Activated T-helper 1 cell treated with anti-CD3 and anti-CD28 coated beads, Interleukin-2, amount 50 U/mL, for 16 hours (primary cell): ENCODE measurements at places on chromosomes 6 and 20.

DNA sequence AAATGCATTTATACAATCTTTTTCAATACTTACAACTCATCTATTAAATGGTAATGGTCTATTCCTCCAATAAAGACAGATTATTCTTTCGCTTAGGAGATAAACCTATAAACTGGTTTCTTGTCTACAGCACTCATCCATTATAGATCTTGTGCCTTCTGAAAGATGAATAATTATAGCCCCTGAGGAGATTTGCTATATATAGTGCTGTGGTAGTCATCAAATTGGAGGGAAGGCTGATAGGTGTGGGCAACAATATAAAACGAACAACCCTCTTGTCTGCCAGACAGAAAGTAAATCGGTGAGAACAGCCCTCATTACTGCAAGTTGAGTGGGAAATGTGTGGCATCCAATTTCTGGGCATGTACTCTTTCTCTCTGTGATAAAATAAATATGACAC, 292.5 kb upstream of the CNR1 start:
- no peak for DNase-seq

GRCh38 chr20:2631228-2631627, 21.2 kb upstream of the NOP56 start:
- DNase-seq: no peak

- no peak for DNase-seq
These were observed 22.9 kb downstream of the FAM110A start for GRCh38 chr20:856361-856775.

- DNase-seq: no peak
These were observed 13.2 kb downstream of the SYNGAP1 start for GRCh38 chr6:33433001-33433543.

GRCh38 chr20:3390759-3391425, 16.6 kb downstream of the DNAAF9 start:
- no peak for DNase-seq

DNA sequence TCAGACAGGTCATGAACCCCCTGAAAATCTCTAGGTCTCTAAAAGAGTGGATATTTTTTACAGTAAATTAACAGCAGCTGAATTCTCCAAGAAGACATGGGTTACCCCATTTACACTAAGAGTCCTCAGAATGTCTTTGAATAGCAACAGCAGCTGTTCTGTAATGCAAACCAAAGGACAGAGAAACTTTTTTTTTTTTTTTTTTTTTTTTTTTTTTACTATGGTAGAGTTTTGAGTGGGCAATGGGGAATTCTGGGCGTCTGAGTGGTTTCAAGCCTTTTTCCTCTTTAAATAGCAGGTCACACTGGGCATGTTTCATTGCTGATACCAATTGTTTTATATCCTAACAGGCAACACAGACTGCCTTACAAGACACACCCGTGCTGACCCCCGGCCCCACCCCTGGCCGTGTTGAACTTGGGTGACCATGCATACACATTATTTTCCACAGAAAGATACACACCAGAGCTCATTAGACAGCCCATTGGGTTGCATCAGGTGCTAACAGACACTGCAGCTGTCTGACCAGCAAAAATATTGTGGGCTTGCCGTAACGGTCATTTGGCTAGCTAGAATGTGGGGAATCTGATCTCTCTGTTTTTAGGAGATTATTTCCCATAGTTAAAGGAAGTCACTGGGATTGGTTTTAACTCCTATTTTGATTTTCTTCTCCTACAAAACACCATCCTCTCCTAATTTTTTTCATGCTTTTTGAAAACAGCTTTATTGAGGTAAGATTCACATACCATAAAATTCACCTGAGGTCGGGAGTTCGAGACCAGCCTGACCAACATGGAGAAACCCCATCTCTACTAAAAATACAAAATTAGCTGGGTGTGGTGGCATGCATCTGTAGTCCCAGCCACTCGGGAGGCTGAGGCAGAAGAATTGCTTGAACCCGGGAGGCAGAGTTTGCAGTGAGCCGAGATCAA, 26.7 kb upstream of the IRF4 start:
- DNase-seq: no peak

DNA sequence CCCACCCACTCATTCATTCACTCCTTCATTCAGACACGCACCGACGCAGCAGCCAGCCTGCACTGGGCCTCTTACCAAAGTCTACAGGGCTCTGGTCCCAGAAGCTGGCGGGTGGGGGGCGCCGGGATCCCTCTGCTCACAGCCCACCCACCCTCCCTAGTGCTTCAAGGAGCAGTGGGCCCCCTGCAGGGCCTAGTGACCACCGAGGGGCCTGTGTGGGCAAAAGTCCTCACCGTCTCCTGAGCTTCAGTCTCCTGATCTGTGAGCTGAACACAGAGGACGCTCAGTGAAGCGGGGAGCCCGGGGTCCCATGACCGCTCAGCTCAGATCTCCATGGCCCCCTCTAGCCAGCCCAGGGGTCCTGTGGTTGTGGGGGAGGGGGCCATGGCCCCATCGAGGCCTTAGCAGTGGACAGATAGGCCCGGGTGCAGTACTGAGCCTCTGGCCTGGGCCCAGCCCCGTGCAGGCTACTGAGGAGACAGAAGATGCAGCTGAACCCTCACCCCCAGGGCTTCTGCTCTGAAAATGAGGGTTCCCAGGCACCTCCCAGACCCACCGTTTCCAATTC, 33.4 kb upstream of the MRGBP start:
- no peak for DNase-seq
